ENCODE measurements at places on chromosomes 2 and 18.

DNA sequence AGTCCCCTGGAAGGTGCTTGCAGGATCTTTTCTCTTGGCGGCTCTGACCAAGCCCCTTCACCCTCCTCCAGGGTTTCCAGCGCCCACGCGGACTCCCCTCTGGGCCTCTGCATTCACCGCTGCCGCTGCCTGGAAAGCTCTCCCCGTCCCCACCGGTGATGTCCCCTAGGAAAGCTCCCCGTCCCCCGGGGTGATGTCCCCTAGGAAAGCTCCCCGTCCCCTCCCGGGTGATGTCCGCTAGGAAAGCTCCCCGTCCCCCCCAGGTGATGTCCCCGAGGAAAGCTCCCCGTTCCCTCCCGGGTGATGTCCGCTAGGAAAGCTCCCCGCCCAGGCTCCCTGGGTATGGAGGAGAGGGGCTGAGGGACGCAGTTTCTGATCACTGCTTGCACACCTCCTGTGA lies 27.9 kb downstream of the ZAP70 start:
- no peak for DNase-seq

- DNase-seq: no peak
Measured at GRCh38 chr2:23617811-23618215, 232.8 kb downstream of the KLHL29 start.

- DNase-seq: no peak
Measured at GRCh38 chr2:169203952-169204351, 134.6 kb downstream of the DHRS9 start.

DNA sequence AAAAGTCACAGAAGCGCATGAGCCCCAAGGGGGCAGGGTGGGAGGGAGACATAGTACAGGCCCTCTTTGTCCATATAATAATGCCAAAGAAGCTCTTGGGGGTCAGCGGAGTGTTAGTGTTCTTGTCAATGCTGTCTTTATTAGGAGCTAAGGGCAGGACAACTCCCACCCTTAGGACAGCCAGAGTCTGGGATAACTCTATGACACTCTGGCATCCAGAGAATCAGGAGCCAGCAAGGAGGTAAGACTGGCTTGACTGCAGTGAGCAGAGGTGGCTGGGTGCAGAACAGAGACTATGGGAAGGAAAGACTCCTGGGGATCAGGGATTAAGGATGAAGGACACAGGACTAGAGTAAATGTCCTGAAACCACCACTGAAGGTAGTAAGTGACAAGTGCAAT lies 19.0 kb upstream of the HNMT start:
- no peak for DNase-seq

- no peak for DNase-seq
Measured at GRCh38 chr2:171173087-171173486, 12.4 kb upstream of the TLK1 start.

DNA sequence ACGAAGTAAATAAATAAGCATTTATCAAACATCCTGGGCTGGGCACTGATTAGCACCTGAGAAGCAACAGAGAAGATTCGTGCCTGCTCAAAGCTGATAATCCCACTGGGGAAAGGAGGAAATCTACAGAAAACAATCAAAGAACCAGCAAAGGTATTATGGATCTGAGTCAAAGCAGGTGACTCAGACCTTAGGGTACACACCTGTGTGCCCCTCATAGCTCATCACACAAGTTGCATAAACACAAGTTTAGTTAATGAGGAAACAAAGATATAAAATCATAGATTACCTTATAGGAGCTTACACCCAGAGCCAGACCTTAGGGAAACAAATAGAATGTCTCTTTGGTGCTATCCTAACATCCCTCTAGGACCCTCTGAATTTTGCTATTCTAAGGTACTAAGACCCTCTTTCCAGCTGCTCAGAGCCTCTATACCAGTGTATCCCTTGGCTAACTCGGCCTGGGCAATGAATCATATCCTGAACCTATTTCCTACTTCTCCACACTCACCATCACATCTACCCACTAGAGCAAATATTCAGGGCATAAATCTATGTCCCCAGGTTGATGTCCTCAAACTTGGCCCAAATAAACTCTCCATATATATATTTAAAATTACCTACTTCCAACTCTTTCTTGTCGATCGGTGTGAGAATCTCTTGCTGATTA lies 19.3 kb upstream of the CTIF start:
- no peak for DNase-seq

DNA sequence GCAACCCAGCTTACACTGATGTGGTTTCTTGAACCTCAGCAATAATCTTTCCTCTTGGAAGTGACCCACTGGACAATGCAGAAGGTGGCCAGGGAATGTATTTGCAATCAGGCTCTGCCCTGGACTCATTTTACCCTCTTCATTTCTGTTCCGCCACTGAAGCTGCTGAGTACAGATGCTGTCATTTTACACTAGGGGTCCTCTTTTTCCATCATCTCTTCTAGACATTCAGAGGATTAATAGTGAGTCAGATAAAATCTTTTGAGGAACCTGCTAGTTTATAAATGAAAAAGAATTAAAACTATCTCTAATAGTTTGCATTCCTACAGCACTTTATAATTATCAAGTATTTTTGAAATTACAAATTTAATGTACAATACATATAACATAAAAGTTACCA lies 87.9 kb upstream of the PNPT1 start:
- peak; percentile 23 for DNase-seq

- no peak for DNase-seq
Measured at GRCh38 chr2:183530333-183530901, 406.2 kb downstream of the NUP35 start.

DNA sequence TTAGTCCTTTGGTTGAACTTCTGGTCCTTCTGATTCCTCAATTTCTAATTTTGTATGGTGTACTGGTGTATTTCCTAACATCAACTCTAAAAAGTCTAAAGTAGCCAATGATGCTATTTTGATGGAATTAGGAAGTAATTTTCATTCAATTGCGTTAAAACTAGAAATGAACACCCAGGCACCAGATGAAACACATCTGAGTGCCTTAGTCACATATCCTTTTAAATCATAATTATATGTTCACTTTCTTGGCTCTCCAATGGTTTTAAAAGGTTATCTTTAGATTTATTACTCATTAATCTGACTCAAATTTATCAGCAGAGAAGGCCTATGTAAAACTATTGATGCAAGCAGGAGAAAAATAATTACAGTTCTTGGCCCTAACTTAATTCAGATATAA lies 119.7 kb downstream of the GAREM1 start:
- DNase-seq: no peak

GRCh38 chr2:191350826-191351225 lies 105.6 kb downstream of the MYO1B start:
- DNase-seq: no peak

- no peak for DNase-seq
Measured at GRCh38 chr2:123563515-123563914, 461.6 kb upstream of the CNTNAP5 start.

GRCh38 chr2:161124201-161124600 lies 36.0 kb upstream of the TANK start:
- DNase-seq: no peak

DNA sequence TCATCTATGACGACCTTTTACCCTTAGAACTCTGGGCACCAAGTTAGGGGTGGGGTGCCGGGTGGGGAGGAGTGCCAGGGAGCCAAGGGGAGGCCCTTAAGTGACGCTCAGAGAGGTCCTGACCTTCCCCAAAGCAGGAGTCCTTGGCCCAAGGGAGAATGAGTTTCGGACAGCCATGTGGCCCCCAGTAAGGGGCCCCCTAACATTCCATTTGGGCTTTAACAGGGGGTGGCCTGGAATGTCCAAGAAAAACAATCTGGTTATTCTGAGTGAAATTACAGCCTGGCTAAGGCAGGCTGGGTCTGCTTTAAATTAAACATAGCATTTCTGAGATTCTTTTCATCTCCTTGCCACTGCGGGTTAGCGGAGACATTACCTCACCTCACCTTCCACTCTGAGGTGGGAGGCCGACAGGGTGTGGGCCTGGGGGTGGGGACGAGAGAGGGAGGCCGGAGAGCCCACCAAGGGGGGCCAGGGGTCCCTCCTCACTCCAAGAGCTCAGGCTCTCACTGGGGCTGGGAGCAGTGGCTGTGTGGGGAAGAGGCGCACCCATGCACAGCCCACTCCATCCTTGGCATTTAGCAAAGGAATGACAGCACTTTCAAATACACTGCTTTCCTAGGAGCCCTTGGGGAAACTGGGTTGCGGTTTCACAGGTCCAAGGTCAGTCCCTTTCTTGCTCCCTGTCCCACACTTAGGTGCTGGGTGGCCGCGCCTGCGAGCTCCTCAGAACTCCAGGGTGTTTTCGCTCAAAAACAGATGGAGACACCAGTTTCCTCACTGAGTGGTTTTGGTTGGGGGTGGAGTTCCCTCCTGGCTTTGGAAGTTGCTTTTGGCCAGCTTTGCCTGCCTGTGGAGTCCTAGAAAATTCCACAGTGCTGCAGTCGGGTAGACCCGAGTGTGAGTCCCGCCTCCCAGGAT lies 107.4 kb downstream of the POLR1A start:
- DNase-seq: no peak

DNA sequence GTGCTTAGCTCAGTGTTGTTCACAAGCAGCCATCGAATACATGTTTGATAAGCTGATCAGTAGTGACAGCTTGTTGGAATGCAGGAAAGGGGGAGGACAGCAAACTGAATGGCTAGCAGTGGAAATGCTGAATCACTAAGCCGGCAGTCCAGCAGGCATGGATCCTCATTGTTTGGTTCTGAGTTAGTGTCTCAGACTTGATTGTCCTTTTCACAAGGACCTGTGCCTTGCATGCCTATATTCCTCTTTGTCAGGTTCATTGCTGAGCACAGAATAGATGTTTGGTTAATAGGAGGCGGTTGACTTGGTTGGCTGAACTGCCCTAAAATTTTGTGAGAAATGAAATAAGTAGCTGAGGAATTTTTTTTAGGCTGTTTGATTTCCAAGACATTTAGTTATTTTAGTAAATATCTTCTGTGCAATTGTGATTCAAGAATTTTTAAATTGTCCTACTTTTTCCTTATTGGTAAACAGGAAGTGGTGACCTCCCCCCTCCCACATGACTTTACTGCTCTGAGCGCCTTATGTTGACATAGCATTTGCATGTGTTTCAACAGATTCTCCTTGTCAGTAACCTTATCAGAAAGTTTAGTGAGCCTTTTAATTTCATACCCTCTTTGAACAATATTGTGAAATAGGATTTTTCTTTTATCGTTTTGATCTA lies 21.4 kb upstream of the STON1 start:
- no peak for DNase-seq

DNA sequence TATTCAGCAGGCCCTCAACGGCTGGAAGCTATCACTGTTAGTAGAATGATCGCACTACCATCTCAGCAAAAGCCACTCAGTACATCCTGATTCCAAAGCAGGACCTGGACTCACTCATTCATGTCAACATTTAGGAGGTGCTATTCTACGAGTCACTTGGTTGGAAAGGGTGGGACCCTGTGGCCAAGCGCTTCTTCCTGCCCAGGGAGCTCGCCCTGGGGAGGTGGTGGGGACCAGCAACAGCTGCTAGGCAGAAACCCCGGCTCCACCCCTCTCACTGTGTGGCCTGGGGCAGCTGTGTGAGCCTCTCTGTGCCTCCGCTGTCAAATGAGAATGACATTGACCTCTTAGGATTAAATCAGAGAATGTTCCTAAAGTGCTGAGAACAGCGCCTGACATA lies 231.4 kb downstream of the EIPR1 start:
- DNase-seq: no peak

DNA sequence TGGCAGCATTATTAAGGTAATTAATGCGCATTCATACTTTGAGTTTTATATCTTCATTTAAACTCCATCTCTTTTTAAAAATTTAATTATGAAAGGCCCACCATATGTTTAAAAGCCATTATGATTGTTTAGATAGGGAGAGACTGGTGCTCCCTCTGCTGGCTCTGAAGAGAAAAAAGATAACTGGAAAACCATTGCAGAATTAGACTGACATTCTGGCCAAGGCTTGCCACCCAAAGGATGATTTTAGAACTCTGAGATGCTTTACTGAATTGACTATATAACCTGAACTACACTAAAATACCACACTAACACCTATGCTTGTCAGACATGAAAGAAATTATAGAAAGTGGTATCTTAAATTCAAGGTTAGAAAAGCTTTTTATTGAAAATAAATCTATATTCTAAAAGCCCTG lies 127.6 kb upstream of the SPOPL start:
- DNase-seq: peak; percentile 50
